ENCODE measurements at places on chromosomes 5 and 9.

- DNase-seq = no peak
These were observed 60.8 kb downstream of the WNK2 start for GRCh38 chr9:93244510-93245436.

DNA sequence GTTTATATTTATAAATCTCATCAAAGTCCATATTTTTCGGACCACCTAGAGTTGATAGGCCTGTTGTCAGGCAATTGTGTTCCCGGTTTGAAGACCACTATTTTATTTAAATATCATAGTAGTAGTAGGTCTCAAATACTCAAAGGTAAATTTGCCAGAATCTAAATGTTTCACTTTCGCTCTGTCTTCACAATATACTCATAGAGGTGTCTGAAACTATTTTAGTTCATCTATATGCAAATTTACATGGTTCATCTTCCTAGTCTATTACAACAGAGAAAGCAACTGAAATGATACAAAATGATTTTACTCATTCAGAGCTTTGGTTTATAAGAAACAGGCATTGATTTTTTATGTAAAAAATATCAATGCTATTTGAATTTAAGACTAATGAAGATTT is 1897.5 kb downstream of the EFNA5 start:
- no peak for DNase-seq

GRCh38 chr5:37814699-37815098 is 25.1 kb downstream of the GDNF start:
- DNase-seq = no peak

DNA sequence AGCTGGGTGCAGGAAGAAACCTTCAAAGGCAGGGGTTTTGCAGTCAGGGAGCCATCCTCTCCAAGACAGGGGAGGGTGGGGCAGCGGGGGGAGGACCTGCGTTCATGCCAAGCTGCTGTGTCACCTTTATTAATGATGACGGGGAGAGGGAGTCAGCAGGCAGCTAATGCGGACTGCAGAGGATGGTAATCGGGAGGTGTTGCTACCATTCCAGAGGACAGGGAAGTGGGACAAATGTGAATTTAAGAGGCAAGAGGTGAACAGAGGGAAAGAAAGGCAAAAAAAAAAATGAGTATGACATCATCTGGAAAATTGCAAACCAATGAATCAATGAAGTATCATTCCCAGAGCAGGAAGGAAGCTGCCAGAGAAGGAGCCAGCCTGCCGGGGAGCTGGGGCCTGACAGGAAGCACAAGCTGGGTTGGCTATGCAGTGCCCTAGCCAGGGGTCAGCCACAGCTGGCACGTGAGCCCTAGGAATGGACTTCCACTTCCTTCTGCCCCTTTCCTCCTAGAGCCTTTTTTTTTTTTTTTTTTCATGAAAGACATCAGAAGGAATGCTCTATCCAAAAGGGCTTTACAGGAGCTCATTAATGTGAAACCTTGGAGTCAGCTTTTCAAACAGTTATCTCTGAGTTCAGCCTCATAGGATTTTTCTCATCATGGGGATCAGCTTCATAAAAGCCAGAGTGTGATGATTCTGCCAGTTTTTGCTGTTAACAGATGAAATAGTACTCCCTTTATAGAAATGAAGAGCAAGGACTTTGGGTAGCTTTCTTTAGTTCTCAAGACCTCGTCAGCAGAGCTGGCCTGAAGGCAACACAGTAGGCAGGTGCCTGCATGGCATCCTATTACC is 9.2 kb downstream of the INSYN2B start:
- DNase-seq = no peak

DNA sequence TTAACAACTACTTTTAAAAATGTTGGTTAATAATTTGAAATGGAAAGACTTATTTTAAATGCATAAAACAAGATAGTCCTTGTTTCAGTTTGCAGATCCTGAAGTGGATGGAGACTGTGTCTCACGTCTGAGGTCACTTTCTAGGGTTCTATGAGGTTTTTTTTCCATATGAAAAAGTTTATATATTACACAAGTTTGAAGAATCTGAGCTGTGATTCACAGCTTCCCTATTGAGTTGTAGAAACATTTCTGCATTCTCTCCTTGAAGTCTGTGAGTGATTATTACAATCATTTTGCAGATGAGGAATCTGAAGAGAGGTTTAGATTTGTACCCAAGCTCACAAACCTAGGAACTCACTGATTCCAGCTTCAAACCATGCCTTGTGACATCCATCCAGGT is 442.5 kb upstream of the KLF4 start:
- no peak for DNase-seq

DNA sequence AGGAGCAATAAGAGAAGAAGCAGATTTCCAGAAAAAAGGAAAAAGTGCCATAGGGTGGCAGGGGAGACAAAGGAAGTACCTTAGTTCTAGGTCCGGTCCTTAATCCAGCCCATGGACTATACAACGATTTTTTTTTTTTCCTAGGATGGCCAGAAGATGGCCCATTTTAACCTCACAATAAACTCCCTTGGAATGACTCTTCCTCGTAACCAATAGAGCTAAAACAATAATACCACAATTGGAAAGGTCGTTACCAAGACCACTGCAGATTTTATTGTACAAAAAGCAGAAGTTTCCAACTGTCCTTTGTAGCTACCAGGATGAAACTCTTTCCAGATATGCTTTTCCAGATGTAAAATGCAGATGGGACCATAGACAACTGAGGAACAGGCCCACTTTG is 34.4 kb upstream of the SSBP2 start:
- DNase-seq = no peak

DNA sequence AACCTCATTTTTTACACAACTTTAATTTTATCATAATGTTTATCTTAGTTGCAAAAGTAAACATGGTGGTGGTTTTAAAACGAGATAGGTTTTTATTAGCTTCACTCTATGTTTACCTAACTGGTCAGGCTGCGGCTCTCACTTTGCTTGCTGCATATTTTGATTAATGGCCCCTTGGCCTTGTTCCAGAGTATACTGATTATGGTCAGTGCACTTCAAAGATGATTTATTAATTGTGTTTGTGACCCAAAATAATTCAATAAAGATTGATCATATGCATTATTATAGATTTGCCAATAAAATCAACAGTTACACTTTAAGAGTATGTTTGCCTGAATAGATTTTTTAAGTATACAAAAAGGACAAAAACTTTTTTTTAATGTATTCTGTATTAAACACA is 188.0 kb downstream of the XRCC4 start:
- DNase-seq = no peak

DNA sequence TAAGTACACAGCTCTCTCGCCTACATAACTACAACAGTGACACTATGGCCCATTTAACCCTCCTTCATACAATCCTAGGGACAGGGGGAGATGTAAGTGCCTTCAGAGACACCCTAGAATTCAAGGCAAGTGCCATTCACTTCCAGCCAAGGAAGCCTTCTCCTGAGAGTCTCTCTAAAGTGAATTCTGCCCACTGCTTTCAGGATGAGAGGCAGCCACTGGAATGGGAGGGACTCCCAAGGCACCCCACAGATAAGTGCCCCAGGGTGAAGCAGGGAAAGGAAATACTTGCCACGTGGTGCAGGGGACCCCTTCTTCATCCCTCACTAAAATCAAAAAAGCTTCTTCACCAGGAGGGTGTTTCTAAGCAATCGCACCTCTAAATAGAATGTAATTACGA is 283.7 kb downstream of the ZNF608 start:
- DNase-seq = no peak

- DNase-seq = no peak
These were observed 8.7 kb upstream of the TRPC7 start for GRCh38 chr5:136374003-136374402.

DNA sequence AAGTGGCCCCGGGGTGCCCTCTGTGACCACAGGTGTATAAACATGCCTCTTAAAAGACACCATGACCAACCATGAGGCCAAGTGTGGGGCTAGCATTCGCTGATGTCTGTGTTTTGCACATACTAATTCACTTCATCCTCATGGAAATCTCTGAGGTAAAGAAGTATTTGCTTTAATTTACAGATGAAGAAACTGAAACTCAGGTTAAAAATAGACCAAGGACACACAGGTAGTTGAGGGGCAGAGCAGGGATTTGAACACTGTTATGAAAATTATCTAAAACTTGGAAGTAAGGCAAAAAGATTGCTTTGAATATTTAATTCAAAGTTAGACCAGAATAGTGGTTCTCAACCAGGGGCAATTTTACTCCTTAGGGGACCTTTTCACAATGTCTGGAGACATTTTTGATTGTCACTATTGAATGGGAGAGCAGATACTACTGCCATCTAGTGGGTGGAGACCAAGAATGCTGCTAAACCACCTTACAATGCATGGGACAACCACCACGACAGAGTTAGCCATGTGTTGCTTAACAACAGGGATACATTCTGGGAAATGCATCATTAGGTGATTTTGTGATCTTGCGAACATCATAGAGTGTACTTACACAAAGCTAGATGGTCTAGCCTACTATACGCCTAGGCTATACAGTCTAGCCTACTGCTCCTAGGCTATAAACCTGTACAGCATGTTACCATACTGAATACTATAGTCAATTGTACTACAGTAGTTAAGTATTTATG is 8.0 kb upstream of the FXN start:
- DNase-seq = peak; percentile 21

DNA sequence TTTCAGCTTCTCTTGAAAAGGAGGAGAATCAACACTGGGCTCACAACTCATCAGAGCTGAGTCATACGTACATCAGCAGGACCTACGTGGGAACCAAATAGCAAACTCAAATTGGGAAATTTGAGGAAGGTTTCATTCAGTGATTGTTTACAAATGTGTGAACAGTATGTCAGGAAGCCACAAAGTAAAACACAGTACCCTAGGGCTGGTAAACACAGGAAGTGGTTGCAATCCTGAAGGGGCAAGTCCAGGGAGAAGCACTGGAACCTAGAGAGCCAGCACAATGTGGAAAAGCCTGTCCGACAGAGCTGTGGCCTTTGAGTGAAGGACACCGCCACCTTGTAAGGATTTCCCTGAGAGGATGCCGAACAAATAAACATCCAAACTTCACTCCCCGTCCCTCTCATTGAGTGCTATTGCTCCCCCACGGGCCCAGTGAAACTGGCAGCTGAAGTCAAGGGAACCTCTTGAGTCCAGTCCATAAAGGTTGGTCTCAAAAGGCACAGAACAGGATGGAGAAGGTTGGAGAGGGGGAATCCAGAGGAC is 26.7 kb upstream of the RICTOR start:
- DNase-seq = no peak

DNA sequence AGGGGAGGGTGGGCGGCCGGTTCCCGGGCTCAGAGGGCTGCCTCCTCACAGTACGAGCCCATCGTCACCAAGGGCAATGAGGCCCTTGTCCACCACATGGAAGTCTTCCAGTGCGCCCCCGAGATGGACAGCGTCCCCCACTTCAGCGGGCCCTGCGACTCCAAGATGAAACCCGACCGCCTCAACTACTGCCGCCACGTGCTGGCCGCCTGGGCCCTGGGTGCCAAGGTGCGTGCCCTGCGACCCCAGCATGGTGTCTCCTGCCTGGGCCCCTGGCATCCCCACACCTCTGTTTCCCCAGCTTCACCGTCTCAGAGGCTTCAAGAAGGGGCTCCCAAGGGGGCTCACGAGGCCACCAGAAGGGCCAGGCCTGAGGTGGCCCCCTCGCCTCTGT is 7.2 kb downstream of the DBH start:
- DNase-seq = no peak

DNA sequence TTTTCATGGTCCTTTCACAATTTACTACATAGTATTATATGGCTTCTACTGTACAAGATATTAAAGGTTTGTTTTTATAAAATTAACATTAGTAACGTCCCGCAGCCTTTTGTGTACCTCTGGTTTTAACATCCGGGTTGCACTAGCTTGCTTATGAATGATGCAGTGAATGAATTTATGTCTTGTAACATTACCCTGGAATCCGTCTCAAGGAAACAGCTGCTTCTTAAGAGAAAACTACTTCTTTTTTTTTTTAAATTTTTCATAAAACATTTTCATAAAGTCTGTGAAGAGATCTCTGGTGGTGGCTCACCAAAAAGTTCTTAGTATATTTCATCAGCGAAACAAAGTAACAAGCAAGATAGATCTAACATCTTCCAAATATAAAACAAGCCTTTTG is 23.6 kb downstream of the MARCHF3 start:
- DNase-seq = no peak

GRCh38 chr5:136819526-136820302 is 454.4 kb upstream of the TRPC7 start:
- no peak for DNase-seq

DNA sequence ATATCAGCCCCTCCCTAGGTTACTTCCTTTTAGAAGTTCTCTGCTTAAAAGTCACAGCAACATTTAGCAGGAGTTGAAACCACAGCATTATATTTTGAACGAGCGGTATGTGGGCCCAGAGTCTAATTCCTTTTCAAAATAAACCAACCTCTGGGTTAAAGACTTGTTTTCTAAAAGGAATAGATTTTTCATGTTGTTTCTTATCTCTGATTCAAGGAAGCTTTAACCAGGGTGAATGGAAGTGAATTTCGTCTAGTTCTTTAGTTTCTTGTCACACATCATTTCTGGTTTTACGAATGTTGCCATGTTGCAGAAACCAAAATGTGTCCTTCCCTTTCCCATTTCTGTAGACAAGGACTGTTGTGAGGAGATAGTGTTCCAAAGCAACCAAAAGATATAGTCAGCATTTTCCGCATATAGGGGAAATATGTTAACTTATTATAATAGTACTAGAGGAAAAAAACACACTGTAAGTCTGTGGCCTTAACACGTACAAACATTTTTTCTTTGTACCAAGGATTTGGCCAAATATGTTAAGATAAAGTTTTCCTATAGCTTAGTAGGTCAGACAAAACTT is 142.4 kb downstream of the PCSK5 start:
- DNase-seq = no peak

GRCh38 chr9:101271102-101271501 is 113.7 kb downstream of the BAAT start:
- no peak for DNase-seq

GRCh38 chr5:88769165-88769564 is 113.8 kb downstream of the MEF2C start:
- no peak for DNase-seq
